ENCODE measurements at places on chromosomes 7 and 10.

GRCh38 chr10:120511165-120511564 is 54.1 kb downstream of the PLPP4 start:
- DNase-seq = no peak

- DNase-seq = no peak
Observed at GRCh38 chr7:124918662-124919061, 11.0 kb downstream of the POT1 start.

- DNase-seq = no peak
Observed at GRCh38 chr7:55400191-55400590, 35.1 kb downstream of the LANCL2 start.

DNA sequence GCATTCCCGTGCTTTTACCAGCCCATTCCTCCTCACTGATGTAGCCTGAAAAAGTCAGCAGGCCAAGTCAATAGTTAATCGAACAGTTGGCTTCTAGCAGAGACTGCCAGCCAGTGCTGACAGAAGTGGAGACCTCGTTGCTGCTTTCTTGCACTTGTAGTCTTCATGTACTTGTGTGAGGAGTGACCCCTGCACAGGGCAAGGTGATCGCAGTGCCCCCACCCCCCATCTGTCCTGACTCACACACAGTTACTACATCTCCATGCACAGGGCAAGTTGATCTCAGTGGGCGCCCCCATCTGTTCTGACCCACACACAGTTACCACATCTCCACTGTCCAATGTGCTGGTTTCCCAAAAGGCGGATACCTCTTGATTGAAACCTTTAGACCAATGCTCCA is 34.2 kb downstream of the C10orf71 start:
- no peak for DNase-seq

GRCh38 chr10:49625411-49625810 is 11.6 kb downstream of the CHAT start:
- DNase-seq = no peak

GRCh38 chr7:146176860-146177259 is 60.3 kb downstream of the CNTNAP2 start:
- no peak for DNase-seq

- DNase-seq = no peak
Observed at GRCh38 chr7:3380886-3381685, 80.0 kb downstream of the SDK1 start.

Data from germinal center (tissue), 1 donor.